ENCODE measurements at places on chromosomes 6 and 20.

DNA sequence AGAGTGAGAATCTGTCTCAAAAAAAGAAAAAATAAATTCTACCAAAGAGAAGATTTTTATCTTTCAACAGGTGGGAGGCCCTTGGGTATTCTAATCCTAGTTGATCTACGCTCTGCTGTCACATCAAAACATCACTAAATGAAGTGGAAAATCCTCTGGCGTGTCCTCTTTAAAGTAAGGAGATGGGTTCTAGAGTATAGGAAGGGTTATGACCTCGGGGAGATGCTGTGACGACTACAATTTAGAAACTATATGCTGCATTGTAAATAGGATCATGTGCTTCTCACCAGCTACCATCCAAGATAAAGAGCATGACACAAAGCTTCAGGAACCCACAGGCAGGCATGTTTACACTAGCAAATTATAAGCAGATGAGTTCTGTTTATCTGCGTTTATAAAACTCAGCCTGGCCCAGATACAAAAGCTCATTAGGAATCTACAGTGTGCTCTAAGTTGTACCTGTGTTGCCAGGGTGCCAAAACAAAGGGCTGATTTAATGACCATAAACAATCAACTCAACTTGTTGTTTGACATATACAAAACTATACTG, 197.1 kb upstream of the PLN start:
- no peak for DNase-seq

DNA sequence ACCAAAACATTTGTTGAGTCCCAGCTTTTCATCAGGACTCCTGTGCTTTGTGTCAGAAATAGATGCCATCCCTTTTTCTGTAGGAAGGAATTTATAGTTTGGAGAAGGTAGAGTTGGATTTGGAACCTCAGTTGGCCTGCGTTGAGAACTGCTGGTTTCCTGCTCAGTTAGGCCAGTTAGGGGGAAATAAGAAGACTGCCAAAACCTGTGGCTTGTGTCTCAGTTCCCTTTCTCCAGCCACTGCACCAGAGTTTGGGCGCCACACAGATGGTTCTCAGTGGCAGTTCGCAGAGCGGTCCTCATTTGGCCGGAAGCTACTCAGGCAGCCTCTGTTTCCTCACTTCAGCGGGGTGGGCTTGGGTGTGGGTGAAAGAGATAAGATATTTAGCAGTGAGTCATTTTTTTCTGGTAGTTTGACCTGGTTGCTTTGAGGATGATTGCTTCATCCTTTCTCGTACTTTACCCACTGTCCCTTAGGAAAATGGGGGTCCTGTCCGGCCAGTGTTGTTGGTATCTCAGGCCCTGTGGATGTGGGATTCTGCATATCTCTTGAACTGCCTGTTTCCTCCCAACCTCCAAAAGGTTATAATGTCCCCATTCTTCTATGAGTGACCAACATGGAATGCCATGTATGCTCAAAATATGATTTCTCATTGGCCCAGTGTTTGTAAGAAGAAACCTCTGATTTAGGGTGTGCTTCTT, 53.7 kb downstream of the JARID2 start:
- DNase-seq, result no peak

DNA sequence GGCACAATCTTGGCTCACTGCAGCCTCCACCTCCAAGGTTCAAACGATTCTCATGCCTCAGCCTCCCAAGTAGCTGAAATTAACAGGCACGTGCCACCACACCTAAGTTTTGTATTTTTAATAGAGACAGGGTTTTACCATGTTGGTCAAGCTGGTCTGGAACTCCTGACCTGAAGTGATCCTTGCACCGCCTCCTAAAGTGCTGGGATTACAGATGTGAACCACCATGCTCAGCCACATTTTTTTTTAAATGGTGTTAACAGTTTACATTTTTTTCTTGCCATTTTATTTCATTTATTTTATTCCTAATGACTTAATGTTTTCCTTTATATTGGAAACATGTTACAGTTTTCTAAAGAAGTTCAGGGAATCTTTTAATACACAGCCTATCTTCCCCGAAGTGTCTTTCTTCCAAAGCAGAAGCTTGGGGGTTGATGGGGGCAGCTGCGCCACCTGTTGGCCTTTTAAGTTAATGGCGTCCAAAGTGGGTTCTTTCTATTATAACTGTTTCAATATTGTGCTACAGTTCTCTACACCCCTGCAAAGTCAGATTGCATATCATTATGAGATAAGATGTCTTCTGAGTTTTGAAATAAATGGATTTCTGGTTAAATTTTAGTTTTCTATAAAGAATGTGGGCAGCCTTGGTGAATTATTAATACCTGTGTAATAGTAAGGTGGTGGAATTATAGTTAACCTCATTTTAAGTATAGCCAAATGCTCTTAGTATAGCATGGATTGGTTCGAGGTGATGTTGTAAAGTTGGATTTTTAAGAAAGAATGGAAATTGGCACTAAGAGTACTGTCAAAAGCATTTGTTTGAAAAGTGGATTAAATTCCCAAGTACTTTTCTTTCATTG, 42.0 kb upstream of the PLCG1 start:
- peak; percentile 91 for DNase-seq

DNA sequence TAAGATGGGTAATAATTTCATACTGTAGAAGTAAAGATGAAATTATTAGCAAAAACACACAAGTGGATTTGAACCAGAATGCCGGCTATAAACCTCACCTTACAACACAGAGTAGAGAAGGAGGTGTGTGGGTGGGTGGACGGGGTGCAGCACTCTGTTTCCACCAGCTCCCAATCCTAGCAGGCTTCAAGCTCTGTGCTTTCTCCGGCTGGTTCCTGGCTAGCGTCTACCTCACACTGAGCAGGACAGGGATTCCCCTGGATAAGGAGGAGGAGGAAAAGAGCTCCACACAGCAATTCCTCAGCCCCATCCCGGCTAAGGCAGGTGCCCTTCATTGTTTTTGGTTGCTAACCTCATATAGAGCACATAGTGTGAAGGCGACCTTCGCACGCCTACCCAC, 453.3 kb downstream of the C6orf118 start:
- no peak for DNase-seq

- no peak for DNase-seq
Measured at GRCh38 chr6:69937402-69938136, 71.2 kb downstream of the COL19A1 start.

DNA sequence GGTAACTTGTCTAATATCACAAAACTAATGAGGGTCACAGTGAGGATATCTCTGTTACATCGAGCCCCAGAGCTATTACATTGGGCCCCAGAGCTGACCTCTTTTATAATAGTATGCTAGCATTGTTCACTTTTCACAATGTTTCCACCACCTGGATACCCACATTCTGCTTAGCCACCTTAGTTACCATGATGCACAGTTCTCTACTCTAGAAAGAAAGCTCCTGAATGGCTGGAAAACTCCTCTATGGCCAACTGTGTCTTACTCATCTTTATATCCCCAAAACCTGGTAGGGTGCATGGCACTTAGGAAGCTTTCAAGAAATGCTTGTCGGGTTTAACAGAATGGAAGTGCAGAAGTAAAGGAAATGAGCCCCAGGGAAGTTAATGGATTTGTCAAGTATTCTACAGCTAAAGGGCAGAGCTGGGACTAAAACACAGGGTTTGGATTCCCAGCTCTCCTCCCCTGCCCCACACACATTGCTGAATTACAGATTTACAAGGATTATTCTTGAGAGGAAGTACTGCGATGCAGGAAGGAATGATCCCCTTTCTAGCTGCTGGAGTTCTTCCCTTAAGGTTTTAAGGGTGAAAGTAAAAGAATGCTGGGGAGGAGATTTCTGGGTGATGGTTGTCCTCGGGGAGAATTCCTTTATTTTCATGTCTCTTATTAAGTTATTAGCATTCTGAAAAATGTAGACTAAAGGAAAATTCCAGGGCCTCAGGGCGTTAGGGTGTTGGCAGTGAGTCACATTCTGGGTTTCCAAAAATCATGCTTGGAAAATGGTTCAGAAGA, 16.1 kb upstream of the HINT3 start:
- no peak for DNase-seq

- no peak for DNase-seq
Measured at GRCh38 chr20:2846698-2847097, 6.2 kb downstream of the VPS16 start.

GRCh38 chr6:135393289-135393688, 104.3 kb downstream of the AHI1 start:
- no peak for DNase-seq

DNA sequence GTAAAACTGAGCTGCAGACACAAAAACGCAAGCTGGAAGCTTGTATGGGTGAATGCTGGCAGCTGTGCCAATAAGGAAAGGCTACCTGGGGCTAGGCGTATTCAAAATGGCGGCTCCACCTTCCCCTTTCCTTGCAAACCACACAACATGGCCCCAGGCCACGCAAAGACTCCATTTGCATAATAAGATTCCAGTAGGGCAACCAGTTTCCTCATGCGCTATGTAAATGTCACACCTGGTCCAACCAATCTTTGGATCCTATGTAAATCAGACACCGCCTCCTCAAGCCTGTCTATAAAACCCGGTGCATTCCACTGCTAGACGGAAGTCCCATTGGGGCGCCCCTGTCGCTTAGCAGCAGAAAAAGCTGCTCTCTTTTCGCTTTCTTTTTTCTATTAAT, 505.9 kb upstream of the BTBD3 start:
- DNase-seq, result no peak

- DNase-seq, result no peak
Measured at GRCh38 chr6:45617441-45617840, 239.7 kb upstream of the SUPT3H start.

- peak; percentile 81 for DNase-seq
Measured at GRCh38 chr6:70371454-70372105, 41.7 kb upstream of the FAM135A start.

- no peak for DNase-seq
Measured at GRCh38 chr6:142035890-142036289, 96.8 kb upstream of the GJE1 start.

DNA sequence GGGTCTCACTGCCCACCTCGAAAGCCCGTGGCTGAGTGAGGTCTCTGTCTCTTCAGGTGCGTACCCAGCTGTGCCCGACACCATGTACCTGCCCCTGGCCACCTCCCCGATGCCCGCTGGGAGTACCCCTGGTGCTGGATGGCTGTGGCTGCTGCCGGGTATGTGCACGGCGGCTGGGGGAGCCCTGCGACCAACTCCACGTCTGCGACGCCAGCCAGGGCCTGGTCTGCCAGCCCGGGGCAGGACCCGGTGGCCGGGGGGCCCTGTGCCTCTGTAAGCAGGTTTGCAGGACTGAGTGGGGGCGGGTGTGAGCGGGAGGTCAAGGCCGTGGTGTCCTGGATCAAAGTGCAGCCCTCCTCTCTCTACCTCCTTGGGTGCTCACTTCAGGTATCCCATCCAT, 4.7 kb downstream of the CCN5 start:
- DNase-seq, result no peak

DNA sequence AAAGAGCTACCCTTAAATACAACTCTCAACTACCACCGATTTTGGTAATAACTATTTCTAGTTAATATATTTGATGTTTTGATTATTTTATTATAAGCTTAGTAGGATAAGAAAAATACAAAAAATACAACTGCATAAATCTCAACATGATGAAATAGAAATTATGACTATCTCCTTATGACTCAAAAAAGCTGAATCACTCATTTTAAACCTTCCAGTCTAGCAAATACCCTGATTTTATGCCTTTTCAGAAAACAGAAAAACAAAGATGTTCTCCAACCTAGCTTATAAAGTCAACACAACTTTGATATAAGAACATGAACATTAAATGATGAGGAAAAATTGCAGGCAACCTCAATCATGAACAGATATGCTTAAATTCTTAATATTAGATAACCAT, 40.2 kb upstream of the DSE start:
- DNase-seq, result no peak

DNA sequence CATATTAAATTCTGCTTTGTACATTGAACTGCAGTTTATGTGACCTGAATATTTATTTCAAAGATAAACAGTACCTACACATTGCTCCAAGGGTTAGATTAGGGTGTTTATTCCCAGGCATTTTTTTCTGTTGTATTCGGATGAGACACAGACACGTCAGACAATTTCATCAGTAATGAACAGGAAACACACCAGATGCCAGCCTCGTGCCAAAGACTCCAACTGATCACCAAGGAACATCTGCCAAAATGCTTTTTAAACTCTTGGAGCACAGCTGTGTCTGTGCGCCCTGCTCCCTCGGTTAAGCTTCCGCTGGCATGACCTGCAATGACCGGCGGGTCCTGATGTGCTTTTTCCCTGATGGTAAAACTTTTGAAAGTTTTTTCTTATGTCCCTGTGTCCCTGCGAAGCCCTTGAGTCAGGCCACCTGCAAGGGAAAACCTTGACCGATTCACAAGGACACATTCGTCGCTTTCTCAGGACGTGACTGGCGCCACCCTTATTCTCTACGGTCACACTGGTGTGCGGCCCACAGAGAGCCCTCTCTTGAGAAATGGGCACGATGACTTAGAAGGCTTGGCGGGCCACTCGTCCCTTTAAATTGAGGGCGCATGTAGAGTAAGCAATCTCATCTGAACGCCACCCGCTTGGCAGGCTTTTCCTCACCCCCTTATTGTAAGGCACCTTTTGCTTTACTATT, 173.9 kb downstream of the QKI start:
- DNase-seq, result no peak

DNA sequence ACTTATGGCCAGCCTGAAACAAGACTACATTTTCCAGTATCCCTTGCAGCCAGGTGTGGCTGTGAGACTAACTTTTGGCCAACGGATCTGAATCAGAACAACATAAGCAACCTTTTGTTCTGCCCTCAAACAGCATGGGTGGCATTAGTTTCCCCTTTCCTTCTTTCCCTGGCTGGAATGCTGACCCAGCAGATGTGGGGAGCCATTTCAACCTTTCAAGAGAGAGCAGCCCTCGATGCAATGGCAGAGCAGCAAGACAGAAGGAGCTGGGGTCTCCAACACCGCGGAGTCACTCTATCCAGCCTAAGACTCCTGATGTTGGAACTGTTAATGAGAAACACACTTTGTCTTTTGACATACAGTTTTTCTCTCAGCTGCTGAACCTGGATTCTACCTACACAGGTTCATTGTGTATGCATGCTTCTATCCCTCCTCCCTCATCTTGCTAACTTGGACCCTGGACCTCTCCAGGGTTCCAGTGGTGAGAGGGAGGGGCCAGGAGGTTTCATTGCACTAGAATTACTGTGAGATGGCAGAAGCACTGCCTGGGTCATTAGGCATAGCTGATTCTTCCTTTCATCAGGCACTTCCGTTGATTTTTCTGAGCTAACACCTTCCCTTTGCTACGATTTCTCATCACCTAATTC, 28.8 kb upstream of the DDR1 start:
- DNase-seq, result no peak

DNA sequence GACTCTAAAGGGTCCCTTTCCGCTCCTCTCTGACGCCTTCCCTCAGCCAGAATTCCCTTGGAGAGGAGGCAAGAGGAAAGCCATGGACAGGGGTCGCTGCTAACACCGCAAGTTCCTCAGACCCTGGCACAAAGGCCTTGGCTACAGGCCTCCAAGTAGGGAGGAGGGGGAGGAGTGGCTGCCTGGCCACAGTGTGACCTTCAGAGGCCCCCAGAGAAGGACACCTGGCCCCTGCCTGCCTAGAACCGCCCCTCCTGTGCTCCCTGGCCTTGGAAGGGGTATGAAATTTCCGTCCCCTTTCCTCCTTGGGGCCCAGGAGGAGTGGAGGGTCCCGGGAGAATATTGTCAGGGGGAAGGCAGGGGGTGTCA, 2.7 kb downstream of the VEGFA start:
- DNase-seq, result no peak

- DNase-seq, result no peak
Measured at GRCh38 chr20:17775600-17775999, 75.8 kb downstream of the BANF2 start.

Data from HT-29 (cell line).